NCI-H226 (cell line): ENCODE measurements at places on chromosomes 12 and 14.

DNA sequence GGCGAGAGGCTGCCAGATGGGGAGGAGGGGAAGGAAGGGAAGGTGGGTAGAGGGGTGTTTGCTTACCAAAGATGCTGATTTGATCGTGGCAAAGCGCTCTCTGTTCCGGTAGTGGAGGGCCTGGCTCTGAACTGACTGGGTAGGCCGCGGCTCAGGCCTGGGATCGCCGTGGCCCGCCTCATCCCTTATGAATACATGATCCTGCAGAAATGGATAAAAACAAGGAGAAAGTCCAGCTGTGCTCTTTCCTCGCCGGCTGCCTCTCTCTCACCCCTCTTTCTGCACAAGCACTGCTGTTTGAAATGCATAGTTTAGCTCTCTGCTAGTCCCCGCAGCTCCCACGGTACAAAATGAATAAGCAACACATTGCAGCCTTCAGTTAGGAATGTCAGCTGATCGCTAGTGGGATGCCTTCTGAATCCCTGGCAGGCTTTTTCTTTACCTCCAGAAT, 53.8 kb downstream of the PEBP1 start:
- DNase-seq, result no peak

DNA sequence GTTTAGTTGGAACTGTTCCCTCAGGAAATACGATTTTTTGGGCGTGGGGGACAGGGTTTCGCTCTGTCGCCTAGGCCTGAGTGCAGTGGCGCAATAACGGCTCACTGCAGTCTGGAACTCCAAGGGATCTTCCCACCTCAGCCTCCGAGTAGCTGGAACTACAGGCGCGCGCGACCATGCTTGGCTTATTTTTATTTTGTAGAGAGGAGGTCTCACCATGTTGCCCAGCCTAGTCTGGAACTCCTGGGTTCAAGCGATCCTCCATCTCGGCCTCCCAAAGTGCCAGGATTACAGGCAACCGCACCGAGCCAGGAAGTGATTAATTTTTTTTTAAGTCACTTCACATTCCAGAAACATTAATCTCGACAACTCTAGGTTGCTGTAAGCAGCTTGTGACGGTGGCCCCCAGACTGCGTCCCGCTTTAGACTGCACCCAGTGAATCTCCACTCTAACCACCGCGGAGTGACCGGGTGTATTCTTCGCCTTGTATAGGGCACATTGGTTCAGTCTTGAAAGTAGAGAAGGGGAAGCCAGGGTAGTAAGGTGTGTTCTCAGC, 830 bp upstream of the MIS18BP1 start:
- peak; percentile 9 for DNase-seq

GRCh38 chr14:27886256-27886655, 880.3 kb upstream of the FOXG1 start:
- DNase-seq, result no peak

- DNase-seq, result no peak
These were observed 172.4 kb upstream of the NUDT4 start for GRCh38 chr12:93205361-93205760.

GRCh38 chr12:75270157-75270556, 60.0 kb downstream of the CAPS2 start:
- DNase-seq, result no peak

DNA sequence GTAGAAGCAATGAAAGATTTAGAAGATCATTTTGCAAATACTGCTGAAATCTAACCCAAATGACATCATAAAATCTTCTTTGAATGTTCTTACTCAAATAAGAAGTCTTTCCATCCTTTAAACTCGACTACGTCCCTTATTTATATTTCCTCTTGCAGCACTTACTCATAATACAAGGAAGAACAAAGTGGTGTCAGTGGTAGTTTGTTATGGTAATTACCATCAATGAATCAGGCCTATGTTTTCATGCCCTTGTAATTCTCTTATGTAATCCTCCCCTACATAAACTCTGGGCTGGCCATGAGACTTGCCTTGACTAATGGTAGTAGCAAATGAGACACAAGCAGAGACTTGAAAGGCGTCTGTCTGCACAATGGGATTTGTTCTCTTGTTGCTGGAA, 17.0 kb downstream of the EEA1 start:
- no peak for DNase-seq

- no peak for DNase-seq
These were observed 43.2 kb downstream of the SLC5A8 start for GRCh38 chr12:101166866-101167265.

DNA sequence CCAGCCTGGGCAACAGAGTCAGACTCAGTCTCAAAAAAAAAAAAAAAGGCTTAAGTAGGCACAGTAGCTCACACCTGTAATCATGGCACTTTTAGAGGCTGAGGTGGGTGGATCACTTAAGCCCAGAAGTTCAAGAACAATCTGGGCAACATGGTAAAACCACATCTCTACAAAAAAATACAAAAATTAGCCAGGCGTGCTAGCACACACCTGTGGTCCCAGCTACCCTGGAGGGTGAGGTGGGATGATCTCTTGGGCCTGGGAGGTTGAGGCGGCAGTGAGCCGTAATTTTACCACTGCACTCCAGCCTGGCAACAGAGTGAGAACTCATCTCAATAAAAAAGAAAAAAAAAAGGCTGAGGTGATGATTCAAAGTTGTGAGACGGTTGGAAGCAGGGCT, 9.1 kb upstream of the RESF1 start:
- DNase-seq, result no peak

- DNase-seq, result peak; percentile 24
These were observed 41.9 kb downstream of the PSMA6 start for GRCh38 chr14:35333797-35334743.

DNA sequence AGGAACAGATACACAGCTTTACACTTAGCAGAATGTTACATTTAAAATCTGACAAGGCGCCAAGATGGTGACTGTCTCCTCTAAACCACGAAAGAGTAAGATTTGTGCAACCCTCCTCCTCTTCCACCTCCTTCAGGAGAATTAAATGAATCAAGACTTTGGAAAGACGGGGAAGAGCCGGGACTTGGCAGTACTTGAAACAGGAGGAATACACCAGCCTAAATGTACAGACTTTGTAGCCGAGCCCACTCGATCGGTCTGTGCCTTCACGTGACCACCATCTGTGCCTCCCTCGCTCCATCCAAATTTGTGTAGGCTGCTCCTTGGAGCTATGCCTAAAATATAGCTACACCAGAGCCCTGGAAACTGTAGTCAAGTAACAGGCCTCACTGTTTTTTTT, 38.3 kb downstream of the SSPN start:
- peak; percentile 20 for DNase-seq

- DNase-seq, result no peak
These were observed 33.3 kb upstream of the TBX5 start for GRCh38 chr12:114439261-114439683.

DNA sequence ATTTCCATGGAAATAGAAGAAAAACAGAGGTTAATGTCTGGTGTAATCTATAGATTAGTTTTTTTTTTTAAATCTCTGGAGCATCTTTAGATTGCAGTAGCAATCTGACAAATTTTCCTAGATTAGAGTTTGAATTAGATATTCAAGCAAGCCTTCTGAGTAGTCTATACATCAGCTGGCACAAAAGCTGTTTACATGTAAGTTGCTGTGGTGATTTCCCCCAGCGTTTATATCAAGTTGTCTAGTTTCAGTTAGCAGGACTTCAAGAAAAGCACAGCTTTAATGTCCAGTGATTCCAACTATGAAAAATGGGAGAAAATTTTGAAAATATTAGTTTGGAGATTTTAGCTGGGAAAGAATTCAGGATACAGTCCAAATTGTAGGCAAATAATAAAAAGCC, 605.0 kb upstream of the USP15 start:
- DNase-seq, result no peak

- DNase-seq, result no peak
These were observed 175.8 kb upstream of the ATP2B1 start for GRCh38 chr12:89884416-89884898.

GRCh38 chr14:73176685-73177084, 40.4 kb downstream of the PSEN1 start:
- DNase-seq, result no peak

DNA sequence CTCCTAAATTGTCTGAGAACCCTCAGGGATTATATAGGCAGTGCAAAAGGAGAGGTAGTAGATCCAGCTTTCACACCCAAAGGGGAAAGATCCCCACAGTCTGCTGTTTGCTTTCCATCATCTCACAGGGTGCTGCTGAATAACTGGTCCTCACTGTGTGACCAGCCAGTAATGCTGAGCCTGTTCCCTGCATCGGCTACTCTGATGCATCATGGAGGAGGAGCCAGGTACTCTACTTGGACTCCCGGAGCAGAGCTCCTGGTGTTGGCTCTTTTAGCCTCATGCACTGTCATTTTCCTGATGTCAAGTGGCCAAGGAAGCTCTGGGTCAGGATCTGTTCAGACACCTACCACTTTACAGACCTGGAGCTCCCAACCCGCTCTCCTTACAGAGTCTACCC, 127.4 kb upstream of the ATF1 start:
- DNase-seq, result no peak

DNA sequence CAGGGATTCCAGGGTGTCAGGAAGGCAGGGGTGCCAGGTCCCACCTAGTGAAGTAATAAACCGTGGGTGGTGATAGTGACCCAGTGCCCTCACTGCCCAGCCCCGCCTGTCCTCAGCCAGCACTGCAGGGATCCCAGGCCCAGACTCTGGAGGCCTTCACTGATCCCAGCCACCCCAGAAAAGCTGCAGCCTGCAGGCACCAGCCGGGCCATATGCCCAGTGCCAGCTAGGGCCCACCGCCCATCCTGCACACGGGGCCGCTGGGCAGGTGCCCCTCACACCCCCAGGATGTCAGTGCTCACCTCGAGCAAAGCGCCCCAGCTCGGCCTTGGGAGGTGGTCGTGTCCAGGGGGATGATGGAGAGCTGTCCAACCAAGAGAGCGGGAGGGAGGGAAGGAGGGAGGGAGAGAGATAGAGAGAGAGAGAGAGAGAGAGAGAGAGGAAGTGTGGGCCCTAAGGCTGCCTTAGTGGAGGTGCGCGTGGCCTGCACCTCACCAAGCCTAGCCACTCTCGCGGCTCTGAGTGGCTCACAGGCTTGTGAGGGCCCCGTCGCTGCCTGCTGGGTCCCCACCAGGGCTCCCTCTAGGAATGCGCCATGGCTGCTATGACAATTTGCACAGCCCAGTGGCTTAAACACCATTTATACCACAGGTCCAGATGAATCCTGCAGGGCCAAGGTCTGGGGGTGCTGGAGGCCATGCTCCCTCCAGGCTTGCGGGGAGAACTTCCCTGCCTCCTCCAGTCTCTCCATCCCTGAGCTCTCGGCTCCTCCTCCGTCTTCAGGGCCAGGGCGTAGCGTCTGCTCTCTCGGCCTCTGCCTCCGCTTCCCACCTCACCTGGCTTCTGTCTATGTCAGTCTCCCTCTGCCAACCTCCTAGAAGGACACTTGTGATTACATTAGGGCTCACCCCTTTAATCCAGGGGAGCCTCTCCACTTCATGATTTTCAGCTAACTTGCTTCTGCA, 401.0 kb downstream of the TMEM121 start:
- no peak for DNase-seq

GRCh38 chr12:3456809-3457208, 34.2 kb upstream of the PRMT8 start:
- DNase-seq, result no peak

GRCh38 chr12:78340406-78340805, 509.7 kb downstream of the NAV3 start:
- DNase-seq, result no peak

DNA sequence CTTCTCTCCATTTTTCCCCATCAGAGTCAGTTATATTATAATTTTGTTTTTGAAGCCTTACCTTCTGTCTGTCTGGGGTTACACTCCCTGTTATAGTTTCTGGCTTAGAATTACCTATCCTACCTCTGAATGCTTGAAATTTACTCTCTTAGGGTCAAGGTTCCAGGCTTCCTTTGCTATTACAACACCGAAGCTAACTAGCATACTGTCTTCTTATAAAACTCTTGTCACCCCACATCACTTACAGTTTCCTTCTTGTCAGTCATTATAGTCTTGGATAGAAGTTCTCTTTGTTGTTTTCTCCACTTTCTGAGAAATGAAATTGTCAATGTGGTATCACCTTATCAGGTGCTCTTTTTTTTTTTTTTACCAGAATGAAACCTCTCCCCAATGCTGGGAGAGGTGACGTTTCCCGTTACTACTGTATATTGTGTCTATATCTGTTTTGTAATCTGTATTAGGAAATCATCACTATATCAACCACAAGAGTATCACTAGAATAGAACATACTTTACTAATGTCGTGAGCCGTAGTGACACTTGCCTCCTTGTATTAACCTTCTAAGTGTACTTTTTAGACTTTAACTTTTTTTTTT, 69.2 kb upstream of the PSMA6 start:
- no peak for DNase-seq

GRCh38 chr14:91047174-91047753, 13.2 kb downstream of the RPS6KA5 start:
- no peak for DNase-seq

DNA sequence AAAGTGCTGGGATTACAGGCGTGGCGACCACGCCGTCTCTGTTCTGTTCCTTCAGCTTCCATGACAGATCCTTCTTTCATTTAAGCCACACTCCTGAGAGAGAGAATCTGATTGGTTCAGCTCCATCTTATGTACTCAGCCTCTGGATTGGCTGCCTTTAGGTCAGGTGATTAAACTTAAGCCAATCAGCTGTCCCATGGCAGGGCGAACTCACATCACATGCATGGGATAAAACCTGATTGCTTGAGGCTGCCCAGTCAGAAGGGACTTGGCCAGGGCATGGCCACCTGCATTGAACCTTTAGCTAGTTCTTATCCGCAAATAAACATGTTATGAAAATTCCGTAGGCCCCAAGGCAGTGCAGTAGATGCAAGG, 274.2 kb downstream of the SUDS3 start:
- no peak for DNase-seq

DNA sequence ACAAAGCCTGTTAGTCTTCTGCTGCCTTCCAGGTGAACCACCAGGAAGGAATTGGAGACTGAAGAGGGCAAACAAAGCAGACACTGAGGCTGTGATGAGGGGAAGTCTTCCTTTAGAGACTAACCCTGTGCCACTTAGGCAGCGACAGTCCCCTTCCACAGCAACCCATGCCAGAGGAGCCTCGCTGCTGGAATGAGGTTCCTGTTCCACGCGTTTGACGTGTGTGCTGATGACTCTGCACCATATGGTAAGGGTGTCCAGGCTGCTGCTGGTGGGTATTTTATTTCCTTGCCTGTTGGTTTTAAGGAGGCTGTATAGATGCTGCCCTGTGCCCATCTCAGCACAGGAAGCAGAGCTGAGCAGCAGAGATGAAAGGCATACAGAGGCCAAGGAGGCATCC, 361.9 kb upstream of the FKBP4 start:
- DNase-seq, result no peak

- DNase-seq, result peak; percentile 95
These were observed 10.6 kb downstream of the PHLDA1 start for GRCh38 chr12:76020731-76021672.

DNA sequence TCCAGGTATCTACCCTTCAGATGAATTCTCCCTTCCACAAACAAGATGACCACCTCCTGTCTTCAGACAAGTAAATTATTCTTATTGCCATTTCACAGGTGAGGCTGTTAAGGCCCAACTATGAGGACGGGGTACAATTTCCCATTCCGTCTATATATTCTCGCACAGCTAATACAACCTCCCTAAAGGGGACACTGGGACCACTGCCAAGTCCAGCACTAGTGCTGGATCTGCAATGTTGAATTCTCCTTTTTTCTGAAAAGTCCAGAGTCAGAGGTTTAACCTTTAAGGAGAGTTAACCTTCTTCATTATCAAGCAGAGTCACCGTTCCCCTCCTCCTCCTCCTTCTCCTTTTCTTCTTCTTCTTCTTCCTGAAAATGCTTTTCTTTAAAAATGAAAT, 130.4 kb upstream of the PARP11 start:
- DNase-seq, result no peak
